ENCODE measurements at places on chromosomes 3 and 15. TPM values are rescaled to one million over a fixed set of nuclear protein-coding genes. Genes with fewer than 3 reads are reported as not detected.

The TJP1 gene
- 83.6 TPM for total RNA-seq

The GOLGA6L7 gene
- not detected for total RNA-seq

The FBXW12 gene
- not detected for total RNA-seq

The PRTG gene
- total RNA-seq: not detected

All from HCT116 (cell line).